Stimulated activated CD4-positive, alpha-beta T cell treated with anti-CD3 and anti-CD28 coated beads, Interleukin-15, amount 100 ng/mL, for 24 hours (primary cell): ENCODE measurements at places on chromosomes 11 and 22.
A peak's percentile ranks its signal among the peaks of the same experiment; 100 is the strongest.

GRCh38 chr11:3109921-3110706 is 52.9 kb upstream of the CARS1 start:
- peak; percentile 63 for DNase-seq

DNA sequence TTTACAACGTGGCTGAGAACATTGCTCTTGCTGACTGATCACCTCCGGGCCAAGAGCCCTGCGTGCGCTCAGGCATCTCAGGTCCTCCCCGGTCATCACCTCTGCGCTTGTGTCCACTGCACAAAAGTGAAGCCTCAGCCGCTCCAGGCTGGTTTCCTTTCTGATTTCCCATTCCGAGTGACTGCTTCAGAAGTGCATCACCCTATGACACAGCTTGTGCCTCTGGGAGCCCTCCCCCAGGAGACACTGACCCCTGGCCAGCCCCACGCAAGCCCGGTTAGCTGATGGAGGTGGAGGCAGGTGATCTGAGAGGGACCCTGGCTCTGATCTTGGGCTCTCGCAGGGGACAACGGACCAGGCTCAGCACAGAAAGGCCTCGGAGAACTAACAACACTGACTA is 38.3 kb upstream of the GNB1L start:
- DNase-seq = no peak

DNA sequence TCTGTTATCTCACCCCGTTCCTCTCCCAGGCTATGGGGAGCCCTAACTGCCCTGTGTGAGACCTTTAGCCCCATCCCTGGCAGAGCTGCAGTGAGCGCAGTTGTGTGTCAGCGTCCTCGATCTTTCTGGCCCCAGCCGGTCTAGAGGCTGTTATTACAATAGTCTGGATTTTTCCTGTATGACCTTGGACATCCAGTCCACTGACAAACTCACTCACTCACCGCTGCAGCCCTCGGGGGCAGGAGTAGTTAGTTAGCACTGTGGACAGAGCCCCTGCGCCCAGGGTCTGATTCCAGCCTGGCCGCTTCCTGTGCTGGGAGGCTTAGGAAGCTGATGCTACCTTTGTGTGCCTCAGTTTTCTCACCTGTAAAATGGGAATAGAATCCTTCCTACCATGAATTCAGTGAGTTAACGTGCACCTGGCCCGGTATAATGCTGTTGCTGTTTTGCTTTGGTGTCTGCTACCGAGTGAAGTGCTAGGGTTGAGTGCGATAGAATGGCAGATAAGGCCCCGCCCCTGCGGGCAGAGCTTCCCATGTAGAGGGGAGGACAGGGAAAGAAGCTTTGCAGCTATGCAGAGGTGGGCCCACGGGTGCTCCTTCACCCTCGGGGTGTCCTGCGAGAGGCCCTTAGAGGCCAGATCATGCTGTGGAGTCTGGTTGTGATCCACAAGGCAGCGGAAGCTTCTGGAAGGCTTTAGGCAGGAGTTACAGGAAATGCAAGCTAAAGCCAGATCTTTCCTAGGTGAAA is 3.0 kb downstream of the LRP5 start:
- DNase-seq = no peak

- DNase-seq = no peak
Measured at GRCh38 chr11:9276571-9276970, 11.4 kb upstream of the DENND5A start.

DNA sequence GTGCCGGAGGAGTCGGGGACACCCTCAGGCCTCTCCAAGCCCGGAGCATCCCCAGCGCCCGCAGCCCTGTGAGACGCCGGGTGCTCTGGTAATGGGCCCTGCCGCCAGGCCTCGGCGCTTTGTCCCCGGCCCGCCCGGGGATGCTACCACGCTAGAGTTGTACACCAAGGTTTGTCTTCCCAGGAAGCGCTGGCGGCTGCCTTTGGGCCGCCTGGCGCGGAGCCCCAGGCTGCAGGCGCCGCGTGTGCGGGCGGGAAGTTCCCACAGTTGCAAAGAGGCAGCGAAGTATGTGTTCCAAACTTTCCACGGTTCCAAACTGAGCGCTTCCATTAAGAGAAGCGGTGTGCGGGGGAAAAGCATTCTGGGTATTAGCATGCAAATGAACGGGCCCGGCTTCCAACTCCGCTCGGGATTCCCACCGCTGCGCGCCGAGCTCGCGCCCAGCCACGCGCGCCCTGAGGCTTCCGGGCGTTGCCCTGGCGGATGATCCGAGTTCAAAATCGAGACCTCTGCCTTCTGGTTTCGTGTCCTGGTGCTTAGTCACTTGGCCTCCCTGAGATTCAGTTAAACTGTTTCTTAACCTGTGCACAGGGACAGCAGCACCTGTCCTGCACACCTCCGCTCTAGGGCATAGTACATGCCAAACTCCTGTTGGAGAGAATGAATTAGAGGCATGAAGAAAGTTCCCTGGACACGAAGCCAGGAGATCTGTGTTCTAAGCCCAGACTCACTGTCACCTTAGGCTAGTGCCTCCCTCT is 1.3 kb upstream of the PATZ1 start:
- DNase-seq = peak; percentile 84

DNA sequence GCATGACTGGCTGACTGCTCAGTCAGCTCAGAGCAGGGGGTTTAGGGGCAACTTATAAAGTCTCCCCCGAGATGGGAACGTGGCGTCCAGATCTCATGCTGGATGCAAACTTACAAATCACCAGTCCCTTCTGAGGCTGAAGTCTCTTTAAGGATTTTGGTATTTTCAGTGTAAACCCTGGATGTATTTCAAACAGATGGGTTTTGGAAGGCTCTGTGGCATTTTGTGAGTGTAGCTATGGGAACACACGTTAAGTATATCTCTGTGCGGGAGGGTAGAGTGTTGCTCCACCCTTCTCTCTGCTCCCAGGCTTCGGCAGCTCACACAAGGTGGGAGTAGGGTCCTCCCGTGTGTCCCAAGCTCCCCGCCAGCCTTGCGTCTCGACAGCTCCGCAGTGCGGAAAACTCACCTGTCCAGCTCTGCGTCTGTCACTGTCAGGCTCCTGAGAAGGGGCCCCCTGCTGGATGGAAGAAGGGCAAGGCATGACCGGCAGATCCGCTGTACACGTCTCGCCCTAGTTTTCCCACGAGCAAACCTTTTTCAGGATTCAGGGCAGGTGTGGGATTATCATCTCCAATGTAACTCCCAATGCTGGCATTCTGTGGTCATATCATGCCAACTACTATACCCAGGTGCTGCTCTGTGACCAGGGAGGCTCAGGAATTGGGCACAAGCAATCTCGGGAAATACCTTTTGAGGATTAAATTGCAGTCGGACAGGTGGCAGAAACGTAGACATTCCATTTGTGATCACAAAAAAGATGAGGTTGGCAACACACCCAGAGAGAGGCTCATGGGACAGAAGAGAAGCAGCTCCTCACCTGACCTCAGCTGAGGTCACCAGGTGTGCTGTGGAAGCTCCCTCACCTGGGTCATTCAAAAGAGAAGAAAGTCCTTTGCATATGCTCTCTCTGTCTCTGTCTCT is 313.9 kb upstream of the B3GAT1 start:
- DNase-seq = no peak

GRCh38 chr11:88387957-88388356 is 50.4 kb upstream of the CTSC start:
- DNase-seq = no peak

- no peak for DNase-seq
Measured at GRCh38 chr11:9594267-9595046, 21.0 kb downstream of the WEE1 start.

DNA sequence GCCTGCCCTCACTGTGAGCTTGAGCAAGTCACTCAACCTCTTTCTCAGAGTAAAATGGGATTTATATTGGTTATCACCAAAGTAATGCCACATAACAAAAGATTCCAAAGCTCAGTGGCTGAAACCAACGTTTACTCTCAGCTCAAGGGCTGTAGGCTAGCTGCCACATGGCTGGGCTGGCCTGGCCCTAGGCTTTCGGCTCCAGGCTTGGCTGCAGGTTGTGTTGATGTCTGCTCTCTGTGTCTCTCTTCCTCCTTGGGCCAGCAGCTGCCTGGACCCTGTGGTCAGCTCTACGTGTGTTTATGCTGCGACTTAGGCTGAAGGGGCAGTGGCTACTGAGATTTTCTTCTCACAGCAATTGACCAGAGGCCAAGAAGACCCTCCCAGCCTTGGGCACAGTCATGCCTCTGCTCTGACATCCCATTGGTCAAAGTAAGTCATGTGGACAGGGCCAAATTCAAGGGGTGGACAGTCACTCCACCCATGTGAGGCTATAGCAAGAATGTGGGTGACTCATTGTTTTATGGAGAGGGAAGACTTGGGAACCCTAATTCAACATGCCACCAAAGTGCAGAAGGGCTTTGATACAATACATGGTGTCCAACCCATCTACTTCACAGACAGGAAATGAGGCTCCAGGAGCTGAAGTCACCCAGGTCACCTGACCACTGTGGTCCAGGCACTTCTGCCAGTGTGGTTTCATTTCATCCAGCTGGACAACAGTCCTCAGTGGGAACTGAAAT is 90.6 kb downstream of the TSPAN18 start:
- DNase-seq = no peak

GRCh38 chr11:19976281-19976941 is 183.9 kb downstream of the DBX1 start:
- DNase-seq = no peak

DNA sequence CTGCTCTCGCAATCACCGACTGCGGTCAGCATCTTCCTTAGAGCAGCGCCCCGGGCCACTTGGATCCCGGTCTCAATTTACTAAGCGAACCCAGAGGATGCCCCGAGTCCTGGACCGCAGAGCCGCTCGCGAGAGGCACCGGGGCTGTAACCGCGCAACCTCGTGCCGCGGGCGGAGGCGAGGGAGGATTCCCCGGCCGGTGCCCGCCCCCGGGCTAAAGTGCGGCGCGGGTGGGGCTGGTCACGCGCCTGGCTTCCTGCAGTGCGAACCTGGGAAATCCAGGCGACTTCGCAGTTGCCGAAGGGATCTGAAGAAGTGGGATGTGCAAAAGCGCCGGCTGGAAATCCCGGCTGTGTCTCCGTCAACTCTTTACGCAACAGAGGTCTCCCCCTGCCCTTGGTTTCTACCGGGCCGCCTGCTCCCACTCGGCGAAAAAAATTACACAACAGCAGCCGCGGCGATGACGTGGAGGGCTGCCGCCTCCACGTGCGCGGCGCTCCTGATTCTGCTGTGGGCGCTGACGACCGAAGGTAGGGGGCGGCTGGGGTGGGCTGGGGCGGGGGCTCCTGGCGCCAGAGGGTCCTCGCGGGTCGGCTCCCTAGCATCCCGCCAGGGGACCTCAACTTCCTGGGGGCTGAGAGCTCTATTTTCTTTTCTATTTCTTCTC is at the start of gene NCR3LG1:
Gene NCR3LG1 (plus strand): TSS at position 291 of the 667 bp plus-strand sequence. CDS start 170 bp downstream, at position 461.
- peak; percentile 63 for DNase-seq

DNA sequence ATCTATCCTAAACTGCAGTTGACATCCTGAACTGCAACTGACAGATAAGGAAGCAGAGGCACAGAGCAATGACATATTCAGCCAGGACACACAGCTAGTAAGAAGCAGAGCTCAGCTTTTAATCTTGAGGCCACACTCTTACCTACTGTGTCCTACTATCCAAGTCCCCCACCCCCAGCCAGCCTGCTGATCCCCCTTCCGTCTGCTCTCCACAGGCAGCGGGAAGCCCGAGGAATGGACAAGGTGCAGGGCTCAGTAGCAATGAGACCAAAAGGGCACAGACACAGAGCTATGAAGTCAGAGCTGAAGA is 4.3 kb downstream of the POLR3H start:
- no peak for DNase-seq

- DNase-seq = no peak
Measured at GRCh38 chr11:118641397-118642019, 34.1 kb downstream of the PHLDB1 start.

- DNase-seq = no peak
Measured at GRCh38 chr11:114569801-114570200, 10.1 kb upstream of the NXPE1 start.

DNA sequence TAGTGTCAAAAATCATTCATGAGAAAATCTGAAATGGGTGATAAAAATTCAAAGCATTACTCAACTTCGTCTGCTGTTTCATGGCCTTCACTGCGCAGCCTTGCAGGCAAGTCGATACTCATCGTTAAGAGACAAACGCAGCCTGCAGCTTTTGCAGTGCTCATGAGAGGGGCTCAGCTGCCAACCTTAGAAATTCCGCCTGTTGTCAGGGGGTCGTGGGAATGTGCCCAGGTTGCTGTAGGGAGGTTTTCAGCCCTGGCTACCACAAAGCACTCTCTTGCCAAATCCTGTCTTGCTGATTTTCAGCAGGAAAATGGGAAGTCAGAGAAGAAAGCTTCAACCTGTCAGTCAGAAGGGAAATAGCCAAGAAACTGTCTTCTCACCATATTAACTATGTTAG is 25.4 kb upstream of the GRAMD1B start:
- DNase-seq = no peak

DNA sequence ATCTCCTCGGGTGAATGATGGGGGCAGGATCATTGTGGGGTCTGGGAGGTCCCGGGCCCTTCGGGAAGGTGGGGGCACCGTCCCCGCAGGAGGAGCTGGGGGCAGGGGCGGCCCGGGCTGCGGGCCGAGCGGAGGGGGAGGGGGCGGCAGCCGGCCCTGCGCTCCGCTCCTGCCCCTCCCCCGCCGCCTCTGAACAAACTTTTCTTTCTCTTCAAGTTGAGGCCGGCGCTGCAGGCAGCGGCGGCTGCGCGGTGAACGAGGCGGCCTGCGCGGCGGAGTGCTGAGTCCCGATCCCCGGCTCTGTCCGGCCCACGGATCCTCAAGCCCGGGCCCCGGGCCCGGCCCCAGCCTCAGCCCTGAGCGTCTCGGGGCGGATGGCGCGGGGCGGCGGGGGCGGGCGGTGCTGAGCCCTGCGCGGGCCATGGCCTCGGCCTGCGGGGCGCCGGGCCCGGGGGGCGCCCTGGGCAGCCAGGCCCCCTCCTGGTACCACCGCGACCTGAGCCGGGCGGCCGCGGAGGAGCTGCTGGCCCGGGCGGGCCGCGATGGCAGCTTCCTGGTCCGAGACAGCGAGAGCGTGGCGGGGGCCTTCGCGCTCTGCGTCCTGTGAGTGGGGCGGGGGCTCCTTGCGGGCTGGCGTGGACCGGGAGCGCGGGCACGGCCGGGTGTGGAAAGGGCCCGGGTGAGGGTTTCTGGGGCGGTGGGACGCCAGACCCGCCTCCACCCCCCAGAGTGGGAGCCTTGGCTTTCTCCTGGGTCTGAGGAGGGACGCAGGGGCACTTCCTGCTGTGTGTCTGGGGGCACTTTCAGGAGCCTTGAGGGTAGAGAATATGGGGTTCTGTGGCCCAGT is at the start of gene INPPL1:
Gene INPPL1 (plus strand): TSS at position 204 of the 847 bp plus-strand sequence. CDS start 218 bp downstream, at position 422.
- DNase-seq = peak; percentile 63

DNA sequence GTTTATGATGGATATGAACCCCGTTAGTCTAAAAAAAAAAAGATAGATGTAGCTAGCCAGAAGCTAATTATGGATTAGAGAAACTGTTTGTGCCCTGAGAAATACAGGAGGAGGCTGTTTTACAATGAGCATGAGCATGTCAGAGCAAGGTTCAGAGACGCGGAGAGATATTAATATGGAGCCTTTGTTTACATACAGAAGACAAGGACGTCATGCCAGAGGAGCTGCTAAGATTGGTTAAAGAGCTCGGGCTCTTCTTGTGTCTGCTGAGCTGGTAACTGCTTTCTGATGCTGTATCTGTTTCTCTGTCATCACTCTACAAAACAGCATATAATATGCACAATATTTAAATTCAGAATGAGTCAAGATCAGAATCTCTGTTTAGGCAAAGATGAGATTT is 24.9 kb upstream of the CCDC89 start:
- no peak for DNase-seq
